ENCODE measurements at places on chromosomes 6 and 20.

DNA sequence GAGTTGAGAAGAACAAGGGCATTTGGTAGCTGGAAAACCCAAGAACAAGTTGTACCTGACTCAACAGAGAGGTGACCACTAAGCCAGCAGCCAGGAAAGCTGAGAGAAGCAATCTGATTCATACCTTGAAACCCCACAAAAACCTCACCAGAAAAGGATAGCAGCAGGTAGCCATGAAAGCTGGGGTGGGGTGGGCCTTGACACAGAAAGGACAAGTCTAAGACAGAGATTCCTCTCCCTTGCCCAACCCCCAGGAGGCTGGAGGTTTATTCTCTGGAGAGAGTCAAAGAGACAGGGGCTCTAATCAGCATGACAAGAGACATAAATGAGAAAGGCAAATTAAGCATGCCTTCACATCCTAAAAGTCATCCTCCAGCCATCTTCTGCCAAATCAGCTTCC is 151.7 kb upstream of the DST start:
- no peak for DNase-seq

GRCh38 chr6:33896391-33897188 is 92.8 kb upstream of the MLN start:
- DNase-seq, result no peak

- no peak for DNase-seq
Observed at GRCh38 chr20:63602321-63602720, 24.6 kb downstream of the GMEB2 start.

DNA sequence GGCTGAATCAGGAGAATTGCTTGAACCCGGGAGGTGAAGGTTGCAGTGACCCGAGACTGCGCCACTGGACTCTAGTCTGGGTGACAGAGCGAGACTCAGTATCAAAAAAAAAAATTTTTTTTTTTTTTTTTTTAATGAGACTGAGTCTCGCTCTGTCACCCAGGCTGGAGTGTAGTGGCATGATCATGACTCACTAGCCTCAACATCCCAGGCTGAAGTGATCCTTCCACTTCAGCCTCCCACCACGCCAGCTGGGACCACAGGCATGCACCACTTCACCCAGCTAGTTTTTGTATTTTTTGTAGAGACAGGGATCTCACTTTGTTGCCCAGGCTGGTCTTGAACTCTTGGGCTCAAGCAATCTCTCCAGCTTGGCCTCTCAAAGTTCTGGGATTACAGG is 53.3 kb downstream of the MYO6 start:
- DNase-seq, result no peak

DNA sequence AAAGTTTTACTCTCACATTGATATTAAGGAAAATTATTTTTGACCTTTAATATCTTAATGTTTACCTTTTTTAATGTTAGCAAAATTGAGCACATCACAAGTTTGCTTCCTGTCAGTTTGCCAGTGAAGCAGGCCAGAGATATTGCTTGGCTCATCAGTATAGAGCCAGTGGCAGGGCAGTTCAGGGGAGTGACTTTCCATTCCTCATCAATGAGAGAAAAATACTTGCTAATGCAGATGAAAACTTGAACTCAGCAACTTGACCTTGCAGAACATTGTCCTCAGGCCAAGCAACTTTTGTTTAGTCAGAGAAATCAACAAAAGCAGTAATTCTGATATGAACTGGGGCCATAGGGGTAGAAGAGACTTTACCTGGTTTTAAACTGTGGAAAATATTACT is 6.9 kb downstream of the TAB2 start:
- no peak for DNase-seq

DNA sequence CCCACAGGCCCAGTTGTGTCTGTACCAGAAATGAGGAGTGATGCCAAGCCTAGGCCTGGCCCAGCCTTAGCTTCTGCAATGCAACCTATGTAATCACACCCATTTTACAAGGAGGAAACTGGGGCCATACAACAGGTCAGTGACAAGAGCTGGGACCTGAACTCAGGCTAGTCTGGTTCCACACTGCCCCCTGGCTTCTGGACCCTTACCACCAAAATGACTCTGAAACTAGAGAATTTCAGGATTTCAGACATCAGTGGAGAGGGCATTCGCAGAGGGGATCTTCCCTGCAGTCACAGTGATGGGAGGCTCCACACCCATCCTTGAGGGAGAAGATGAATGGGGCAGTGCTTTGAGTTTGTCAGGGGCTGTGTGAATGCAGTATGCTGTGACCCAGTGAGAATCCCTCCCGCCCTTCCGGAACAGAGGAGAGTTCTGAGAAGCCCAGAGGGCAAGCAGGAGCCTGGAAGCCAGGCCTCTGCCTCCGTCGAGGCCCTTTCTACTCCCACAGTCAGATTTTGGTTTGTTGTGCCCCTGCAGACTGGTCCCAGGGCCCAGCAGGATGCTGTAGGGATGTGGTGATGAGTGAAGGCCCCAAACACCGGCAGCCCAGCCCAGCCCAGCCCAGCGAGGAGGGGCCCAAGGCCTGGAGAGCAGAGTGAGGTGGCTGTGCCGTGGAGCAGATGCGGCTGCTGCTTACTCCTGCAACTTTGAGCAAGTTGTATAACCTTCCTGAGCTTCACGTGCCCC is 48.1 kb upstream of the MYL9 start:
- peak; percentile 27 for DNase-seq

- DNase-seq, result no peak
Observed at GRCh38 chr6:148247386-148248063, 95.1 kb upstream of the SASH1 start.

DNA sequence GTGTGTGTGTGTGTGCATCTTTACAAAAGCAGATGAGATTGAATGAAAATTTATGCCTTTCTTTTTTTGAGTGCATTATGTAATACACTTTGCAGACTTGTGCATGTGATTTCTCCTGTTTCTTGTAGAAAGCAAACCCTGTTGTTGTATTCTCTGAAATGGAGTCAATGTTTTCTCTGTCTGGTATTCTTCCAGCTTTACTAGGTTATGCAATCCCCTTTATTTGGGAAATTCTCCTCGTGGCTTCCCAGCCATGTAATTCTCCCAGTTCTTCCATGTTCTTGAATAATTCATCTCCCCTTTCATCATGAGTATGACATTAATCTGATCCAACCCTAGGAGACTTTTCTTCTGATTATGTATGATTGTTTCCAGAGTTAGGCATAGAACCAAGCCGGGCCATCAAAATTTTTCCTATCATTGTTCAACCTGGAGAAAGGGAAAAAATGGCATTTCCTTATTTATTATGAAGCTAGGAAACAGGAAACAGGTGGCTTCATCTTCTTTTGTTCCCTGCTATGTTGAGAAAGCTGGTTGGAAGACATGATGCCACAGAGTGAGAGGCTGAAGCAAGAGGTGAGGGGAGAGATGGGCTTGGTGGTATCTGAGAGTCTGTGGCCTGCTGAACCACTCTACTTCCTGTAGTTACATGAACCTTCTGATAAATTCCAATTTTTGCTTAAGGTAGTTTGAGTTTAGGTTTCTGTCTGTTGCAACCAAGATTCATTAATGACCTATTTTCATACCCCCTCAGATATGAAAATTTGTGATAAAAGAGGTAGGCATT is 68.8 kb downstream of the PRL start:
- DNase-seq, result no peak

DNA sequence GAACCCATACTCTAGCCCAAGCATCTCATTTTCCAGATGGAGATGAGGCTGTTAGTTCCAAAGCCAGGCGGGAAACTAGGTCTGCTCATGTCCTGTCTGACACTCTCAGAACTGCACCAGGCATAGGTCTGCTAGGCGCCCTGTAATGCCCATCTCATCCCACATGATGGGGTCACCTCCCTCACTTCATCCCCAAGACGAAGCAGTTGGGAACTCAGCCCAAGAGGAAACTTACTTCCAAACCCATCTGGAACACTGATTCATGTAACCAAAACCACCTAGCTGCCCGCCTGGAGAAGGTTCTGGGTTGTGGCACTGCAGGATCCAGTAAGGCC is 119.4 kb upstream of the PRND start:
- no peak for DNase-seq

DNA sequence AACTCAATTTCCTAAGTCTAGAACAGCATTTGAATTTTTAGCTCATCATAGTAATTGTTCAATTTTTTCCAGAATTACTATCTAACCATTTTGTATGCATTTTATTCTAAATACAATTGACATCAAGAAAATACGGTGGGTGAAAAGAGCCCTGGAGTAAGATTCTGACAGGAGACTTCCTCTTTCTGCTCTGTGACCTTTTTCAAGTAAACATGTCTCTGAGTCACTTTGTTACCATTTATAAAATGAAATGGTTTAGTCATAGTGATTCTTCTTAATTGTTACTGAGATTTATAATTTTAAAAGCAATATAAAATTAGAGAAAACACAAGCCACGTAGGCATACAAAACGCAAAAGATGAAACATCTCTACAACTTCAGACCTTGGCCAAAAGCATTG is 80.2 kb downstream of the PLCB1 start:
- no peak for DNase-seq

DNA sequence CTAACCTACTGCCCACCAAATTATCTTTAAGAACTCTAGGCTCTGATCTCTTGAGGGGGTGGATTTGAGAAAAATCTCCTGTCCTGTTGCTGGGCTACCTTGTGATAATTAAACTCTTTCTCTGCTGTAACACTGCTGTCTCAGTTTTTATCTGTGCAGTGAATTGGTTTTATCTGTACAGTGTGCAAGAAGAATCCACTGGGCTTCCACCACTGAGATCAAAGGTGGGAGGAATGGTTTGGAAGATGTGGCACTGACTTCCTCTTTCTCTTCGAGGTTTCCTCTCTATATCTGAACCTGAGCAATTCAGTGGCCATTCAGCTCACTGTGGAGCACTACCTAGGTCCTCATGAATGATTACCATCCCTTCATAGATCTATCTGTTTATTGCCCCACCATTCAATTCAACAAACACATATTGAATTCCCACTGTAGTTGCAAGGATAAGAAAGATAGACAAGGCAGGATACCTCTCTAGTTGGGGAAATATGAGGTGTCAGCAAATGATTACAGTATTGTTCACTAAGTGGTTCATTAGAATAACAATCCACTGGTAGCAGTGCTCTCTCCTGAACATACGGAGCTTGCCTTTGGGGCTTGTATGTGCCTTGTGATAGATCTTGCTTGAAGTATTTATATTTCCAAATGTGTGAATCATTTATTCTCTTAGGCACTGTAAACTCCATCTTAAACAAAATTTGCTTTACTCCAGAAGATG is 172.1 kb upstream of the ARG1 start:
- DNase-seq, result no peak

DNA sequence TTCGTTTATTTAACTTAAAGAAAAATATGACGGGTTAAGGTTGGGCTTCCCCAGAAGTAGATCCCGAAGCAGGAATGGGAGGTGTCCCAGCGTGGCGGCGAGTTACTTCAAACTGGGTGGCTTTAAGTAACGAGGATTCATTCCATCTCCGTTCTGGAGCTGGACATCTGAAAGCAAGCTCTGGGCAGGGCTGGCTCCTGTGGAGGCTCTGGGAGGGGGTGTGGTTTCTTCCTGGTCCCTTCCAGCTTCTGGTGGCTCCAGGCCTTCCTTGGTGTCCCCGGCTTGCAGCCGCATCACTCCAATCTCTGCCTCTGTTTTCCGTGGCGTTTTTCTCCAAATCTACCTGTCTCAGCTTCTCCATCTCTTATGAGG is 47.3 kb upstream of the BHLHE23 start:
- no peak for DNase-seq
